Heart left ventricle (tissue), 16 donors: ENCODE measurements at places on chromosomes 16 and 17. TPM values are rescaled to one million over a fixed set of nuclear protein-coding genes. Genes with fewer than 3 reads are reported as not detected.
A peak's percentile ranks its signal among the peaks of the same experiment; 100 is the strongest.

The NKD1 gene
- 0.77 TPM for total RNA-seq

DNA sequence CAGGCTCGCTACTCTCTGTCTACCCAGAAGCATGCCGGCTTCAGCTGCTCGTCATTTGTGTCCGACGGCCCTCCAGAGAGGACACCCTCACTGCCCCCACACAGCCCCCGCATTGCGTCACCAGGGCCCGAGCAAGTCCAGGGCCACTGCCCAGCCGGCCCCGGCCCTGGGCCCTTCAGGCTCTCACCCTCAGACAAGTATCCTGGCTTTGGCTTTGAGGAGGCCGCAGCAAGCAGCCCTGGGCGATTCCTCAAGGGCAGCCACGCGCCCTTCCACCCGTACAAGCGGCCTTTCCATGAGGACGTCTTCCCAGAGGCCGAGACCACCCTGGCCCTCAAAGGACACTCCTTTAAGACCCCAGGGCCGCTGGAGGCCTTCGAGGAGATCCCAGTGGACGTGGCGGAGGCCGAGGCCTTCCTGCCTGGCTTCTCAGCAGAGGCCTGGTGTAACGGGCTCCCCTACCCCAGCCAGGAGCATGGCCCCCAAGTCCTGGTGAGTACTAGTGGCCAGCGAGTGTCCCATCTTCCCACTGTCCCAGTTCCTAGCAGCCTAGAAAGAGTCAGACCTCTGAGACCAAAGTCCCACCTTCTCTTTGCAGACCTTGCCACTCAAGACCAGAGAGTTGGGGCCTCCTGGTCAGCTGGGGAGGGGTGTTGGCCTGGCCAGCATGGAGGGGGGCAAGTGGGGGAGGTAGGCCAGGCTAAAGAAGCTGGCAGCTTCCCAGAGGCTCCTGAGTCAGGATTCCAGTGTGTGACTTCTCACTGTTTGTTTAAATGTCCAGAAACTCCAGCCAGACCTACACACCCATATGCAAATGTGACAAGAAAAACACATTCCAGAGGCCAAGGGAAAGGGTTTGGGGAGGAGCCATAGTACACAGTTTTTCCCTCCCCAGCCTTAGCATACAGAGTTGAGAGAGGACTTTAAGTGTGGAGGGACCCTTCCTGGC, 18.6 kb downstream of the FOXN1 start:
- no peak for DNase-seq

DNA sequence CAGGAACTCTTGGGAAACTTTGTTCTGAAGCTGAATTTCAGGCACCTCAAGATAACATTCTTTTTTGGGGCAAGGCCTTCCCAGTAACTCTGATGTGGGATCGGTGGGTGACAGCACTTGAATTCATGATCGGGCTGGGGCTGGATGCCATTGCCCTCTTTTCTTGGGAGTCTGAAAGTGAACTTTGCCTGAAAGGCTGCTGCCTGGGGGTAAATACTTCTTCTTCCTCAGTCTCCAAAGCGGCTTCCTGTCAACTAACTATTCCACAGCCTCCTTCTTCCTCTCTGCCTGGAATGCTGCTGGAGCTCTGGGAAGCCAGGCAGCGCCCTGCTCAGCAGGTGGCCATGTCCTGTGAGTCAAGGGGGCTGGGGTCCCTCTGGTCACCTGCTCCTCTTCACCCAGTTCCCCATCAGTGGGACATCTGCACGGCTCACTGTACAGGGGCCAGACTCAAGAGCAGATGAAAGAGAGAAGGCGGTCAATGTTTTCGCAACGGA, 79.5 kb downstream of the WIPI1 start:
- DNase-seq: no peak

DNA sequence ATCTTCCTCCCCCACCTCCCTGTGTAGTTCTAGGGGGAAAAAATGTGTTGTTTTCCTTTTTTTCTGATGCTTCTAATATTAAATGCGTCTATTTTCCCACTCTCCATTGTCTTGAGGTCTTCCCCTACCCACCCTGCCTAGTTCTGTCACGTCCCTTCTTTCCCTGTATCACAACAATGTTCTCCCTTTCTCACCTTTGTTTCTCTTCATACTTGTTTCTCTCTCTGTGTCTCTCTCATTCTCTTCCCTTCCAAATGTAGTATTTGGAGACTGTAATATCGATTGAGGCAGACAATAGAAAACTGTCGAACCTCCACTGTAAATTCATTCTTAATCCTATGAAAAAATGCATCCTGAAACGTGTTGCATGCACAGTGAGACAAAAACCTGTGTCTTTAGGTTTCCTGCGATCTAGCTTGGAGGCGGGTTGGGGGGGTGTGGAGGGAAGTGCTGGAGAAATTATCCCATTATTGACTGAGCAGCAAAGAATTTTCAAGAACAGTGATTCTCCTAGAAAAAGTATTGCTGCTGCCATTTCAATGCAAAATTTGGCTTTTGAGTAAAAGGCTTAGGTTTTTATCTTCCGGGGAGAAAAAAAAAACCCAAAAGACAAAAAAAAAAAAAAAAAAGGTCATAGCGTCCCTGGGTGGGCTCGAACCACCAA, 1.3 kb upstream of the PSMB3 start:
- DNase-seq: no peak

DNA sequence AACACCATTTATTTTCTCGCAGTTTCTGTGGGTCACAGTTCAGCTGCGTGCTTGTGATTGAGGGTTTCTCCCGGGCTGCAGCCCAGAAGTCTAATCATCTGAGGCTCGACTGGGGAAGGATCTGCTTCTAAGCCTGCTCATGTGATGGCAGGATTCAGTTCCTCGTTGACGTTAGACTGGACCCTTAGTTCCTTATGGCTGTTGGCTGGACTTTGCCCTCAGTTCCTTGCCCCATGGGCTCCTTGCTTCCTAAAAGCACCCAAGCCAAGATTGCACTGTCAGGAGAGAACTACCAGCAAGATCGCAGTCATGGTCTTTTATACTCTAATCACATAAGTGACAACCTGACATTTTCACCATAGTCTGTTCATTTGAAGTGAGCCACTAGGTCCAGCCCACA, 250.0 kb downstream of the PRKCA start:
- no peak for DNase-seq

GRCh38 chr17:44758414-44759085, at the start of gene ADAM11:
Gene ADAM11, plus strand, starts transcription at chr17:44758988. Its CDS starts 212 bp downstream, at chr17:44759200.
- DNase-seq: no peak

- peak; percentile 36 for DNase-seq
Observed at GRCh38 chr17:19017804-19018599, 13.4 kb upstream of the FAM83G start.

DNA sequence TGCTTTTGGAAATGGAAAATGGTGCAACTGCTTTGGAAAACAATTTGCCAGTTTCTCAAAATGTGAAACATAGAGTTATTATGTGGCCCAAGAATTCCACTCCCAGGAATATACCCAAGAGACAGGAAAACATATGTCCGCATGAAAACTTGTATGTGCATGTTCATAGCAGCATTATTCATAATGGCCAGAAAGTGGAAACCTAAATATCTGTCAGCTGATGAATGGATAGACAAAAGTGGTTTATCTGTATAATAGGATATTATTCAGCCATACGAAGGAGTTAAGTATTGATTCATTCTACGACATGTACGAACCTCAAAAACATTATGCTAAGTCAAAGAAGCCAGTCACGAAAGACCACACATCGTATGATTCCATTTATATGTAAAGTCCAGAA, 7.7 kb upstream of the COTL1 start:
- DNase-seq: no peak

- no peak for DNase-seq
Observed at GRCh38 chr17:58968426-58969061, 138.1 kb downstream of the TRIM37 start.

The NTN1 gene
- total RNA-seq: 10.9 TPM

The TM4SF5 gene
- total RNA-seq: not detected
